ENCODE measurements at places on chromosomes 12 and 14.

DNA sequence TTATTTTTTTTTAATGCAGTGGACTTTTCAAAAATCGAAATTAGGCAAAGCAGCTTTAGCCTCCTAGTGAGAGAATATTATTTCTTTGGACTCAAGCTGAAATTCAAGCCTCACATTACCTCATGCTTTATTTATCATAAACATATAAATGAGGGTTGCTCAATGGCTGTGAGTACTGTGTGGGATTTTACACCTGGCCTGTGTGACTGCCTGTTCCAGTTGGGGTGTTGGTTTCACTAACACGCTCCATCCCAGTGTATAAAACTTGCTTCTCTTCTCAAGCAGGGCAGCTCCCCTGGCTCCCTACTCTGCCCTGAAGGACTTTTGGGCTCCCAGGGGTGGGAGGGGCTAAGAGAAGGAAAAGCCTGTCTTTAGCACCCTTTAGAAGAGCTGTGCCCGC lies 15.0 kb downstream of the ANKLE2 start:
- no peak for DNase-seq

DNA sequence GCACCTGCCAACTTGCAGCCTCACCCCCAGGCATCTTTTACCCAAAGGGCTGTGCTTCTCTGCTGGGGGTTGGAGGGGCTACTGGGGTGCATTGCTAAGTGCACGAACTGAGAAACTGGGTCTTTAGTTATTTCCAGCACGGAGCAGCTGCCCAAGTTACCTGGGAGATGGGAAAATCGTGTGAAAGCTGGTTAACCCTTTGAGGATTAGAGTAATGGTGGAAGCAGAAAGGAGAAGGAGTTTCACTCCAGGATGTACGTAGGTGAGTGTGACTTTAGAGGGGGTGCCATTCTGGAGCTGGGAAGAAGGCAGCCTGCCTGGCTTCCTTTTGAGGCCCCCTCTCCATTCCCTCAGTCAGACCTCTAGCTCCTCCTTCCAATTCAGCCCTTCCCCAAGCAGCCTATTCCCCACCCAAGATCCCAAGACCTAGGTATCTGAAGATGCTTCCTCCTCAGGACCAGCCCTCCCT lies 1.0 kb upstream of the ADCY6 start:
- no peak for DNase-seq

GRCh38 chr12:6647083-6647604 lies at the start of gene ACRBP:
ACRBP (minus strand) TSS chr12:6647432; CDS start chr12:6647366, 66 bp downstream.
- no peak for DNase-seq

GRCh38 chr12:107223821-107224220 lies 130.5 kb upstream of the CRY1 start:
- DNase-seq = peak; percentile 22

GRCh38 chr12:124517260-124518050 lies 50.0 kb downstream of the NCOR2 start:
- peak; percentile 31 for DNase-seq

- no peak for DNase-seq
Measured at GRCh38 chr14:91897106-91897701, 29.9 kb upstream of the TC2N start.

- DNase-seq = no peak
Measured at GRCh38 chr14:106564058-106564643, 1037.8 kb downstream of the TMEM121 start.

DNA sequence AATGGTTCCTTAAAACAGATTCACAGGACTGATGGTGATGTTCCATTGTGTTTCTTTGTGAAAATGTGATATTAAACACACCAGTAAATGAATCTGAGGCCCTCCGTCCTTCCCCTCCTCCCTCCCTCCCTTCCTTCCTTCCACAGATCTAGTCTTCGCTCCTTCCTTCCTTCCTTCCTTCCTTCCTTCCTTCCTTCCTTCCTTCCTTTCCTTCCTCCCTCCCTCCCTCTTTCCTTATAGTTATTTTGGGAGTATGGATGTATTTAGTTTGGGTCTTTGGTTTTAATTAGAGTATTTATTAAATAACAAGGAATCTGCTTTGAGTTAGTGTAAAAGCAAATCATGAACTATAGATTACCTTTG lies 410.8 kb downstream of the PCNX1 start:
- no peak for DNase-seq

DNA sequence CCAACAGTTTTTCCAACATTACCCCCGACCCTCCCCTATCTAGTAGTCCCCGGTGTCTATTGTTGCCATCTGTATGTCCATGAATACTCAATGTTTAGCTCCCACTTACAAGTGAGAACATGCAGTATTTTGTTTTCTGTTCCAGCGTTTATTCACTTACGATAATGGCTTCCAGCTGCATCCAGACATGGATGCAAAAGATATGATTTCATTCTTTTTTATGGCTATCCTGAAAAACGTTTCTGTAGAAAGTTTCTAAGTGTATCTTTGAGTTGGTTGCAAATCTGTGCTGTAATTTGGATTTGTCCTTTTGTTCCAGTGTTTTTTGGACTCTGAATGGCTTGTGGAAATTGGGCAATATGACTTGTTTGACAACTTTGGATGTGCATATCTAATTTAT lies 11.7 kb downstream of the SP1 start:
- no peak for DNase-seq

All from RCC 7860 (cell line).